NCI-H526 (cell line): ENCODE measurements at places on chromosomes 4 and X.

DNA sequence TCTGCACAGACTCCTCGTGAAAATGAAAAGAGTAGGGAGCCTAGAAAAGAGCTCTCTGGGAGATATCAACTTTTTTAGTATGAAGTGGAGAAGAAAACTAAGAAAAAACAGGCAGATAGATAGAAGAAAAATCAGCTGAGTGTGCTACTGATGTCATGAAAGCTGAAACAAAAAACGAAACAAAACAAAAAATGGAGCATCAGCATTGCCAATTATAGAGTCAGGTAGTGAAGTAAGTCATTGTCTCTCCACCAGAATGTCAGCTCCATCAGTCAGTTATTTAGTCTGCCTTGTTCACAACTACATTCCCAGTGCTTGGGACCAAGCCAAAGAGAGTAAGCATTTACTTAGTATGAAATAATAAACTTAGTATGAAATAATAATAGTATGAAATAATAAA lies 595.1 kb downstream of the STPG2 start:
- DNase-seq, result no peak

DNA sequence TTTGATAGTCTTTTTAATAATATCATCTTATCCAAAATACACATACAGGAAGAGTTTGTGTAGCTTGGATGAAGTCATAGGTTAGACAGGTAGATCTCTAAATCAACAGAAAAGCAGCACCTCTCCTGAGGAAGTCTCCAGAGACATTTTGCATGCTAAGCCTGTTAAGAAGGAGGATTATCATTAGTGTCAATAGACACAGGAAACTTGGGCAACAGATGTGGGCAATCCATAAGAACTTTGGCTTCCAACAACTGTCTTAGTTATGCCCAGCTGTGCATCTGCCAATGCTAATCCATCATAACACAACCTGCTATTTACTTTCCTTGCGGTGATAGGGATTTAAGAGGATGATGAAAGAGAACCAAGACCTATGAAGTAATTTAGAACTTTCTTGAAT lies 1052.6 kb downstream of the RPA4 start:
- no peak for DNase-seq

GRCh38 chr4:119647558-119647957 lies 19.0 kb upstream of the PDE5A start:
- no peak for DNase-seq

DNA sequence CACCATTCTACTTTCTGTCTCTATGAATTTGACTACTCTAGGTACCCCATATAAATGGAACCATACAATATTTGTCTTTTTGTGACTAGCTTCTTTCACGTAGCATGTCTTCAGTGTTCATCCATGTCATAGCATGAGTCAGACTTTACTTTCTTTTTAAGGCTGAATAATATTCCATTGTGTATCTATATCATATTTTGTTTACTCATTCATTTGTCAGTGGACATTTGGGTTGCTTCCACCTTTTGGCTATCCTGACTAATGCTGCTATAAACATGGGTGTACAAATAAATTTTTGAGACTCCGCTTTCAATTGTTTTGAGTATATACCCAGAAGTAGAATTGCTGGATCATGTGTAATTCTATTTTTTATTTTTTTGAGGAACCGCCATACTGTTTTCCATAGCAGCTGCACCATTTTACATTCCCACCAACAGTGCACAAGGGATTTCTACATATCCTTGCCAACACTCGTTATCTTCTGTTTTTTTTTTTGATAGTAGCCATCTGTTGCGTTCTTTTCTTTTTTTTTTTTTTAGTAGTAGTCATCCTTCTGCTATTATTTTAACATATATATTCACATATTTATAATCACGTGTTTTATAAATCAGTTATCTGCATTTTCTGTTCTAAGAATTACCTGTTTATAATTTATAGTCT lies 158.0 kb upstream of the MED14 start:
- no peak for DNase-seq

- DNase-seq, result no peak
These were observed 39.0 kb downstream of the TBC1D19 start for GRCh38 chr4:26622913-26623312.

DNA sequence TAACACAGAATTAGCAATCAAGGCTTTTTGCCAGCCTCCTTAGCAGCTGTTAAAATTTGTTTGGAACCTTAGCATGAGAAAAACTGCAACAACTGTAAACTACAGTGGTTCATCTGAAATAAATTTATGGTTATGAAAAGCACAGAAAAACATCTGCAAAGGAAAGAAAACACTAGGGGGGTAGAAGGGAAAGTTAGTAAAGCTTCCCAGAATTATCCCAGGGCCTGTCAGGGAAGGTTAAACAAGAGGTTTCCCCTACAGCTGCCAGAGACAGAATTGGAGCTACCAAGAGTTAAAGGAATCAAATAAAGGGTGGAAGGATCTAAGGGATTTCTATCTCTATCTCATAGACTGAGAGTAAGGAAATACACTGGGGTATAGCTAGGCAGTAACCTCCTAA lies 234.7 kb upstream of the DIAPH2 start:
- no peak for DNase-seq

GRCh38 chr4:176339936-176340761 lies 20.4 kb downstream of the SPCS3 start:
- no peak for DNase-seq

- DNase-seq, result no peak
These were observed 804 bp upstream of the GC start for GRCh38 chr4:71784569-71785197.

GRCh38 chrX:38513112-38513742 lies 48.1 kb upstream of the TSPAN7 start:
- no peak for DNase-seq

DNA sequence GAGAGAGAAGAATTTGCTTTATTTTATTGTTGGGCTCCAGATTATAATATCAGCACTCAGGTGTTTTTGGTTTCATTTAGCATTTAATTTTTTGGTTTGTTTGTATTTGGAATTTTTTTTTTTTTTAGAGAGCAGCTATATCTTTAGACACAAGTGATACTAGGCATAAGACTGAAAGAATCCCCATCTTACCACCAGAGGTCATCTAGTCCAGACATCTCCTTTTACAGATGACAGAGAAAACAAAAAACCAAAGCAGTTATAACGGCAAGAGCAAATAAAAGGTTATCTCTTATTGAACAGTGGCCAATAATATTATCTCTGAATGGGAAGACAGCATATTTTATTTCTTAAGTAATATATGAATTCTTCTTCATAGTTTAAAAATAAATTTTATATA lies 22.8 kb downstream of the USP38 start:
- no peak for DNase-seq

- no peak for DNase-seq
These were observed 90.5 kb downstream of the STOX2 start for GRCh38 chr4:183995570-183995969.

DNA sequence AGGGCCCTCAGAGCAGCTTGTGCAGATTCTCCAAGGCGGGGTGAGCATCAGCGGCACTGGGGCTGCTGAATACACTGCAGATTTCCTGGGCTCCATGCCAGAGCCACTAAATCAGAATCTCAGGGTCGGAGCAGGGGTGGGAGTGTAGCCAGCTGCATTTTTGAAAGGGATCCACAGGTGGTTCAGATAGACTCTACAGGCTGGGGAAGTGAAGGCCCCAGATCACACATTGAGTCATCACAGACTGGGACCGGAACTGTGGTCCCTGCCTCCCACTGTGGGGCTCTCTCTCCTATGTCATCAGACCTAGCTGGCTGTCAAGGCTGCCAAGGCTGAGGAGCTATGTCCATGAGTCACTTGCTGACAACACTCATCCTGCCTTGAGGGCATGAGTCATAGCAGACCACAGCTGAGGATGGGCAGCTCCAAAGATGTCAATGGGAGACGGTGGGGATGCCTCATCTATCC lies 162.3 kb upstream of the MAMLD1 start:
- no peak for DNase-seq

GRCh38 chrX:39205467-39205866 lies 404.2 kb downstream of the MID1IP1 start:
- no peak for DNase-seq

DNA sequence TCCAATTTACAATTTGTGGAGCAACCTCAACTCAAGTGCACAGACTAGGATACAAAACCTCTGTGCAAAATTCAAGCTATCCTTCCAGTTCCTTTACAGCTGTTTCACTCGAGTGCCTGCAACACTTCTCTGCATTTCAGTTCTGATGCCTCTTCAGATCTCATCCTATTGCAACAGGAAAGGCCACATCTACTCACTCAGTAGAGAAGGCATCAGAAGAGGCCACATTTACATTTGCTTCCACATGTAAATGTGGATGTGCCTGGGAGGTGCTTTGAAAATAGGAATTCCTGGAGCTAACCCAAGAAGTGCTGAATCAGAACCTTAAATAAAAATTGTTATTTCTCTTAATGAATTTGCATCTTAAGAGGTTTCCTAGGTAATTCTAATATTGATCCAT lies 45.8 kb upstream of the SERTM2 start:
- no peak for DNase-seq

DNA sequence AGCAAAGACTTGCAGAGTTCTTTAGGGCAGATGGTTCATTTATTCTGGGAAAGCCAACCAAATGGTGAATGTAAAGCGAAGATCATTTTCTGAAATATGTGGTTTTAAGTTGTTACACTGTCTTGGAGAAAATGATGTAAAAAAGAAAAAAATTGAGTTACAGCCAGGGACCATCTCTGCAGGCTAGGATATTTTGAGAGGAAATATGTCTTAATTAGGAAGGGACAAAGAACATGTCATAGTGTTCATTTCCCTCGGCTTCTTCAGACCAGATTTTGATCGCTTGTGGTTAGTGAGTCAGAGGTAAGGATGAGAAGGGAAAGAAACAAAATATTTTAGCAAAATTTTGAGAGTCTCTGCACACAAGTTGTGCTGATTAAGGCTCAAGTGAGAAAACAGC lies 59.0 kb upstream of the C1QTNF7 start:
- DNase-seq, result no peak

GRCh38 chr4:132893787-132894186 lies 255.3 kb upstream of the PCDH10 start:
- DNase-seq, result no peak

DNA sequence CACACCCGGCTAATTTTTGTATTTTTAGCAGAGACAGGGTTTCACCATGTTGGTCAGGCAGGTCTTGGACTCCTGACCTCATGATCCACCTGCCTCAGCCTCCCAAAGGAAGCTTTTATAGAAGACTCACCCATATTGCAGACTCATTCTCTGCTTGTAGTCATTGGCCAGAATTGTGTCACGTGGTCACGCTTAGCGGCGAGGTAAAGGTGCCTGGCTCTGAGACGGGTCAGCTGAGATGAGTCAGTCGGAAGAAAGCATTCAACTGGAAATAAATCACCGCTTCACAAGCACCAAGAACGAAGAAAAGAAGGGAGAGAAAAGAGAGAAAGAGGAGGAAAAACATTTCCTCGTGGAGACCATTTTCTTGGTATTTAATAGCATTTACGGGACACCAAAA lies 218.8 kb upstream of the NOCT start:
- no peak for DNase-seq

DNA sequence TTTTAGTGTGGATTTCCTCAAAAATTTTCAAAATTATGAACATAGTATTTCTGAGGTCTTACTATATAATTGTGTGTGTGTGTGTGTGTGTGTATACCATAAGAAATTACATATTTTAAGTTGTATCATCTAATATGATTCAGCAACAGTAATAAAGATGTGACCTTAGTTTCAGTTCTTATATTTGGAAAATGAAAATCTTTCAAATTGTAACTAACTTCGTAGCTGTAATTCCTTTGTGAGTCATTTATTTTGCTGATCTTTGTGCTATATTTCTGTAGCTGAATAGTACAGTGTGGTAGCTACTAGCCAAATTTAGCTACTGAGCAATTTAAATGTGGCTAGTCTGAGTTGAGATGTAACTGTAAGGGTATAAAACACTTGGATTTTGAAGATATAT lies 116.4 kb downstream of the RAP1GDS1 start:
- no peak for DNase-seq

DNA sequence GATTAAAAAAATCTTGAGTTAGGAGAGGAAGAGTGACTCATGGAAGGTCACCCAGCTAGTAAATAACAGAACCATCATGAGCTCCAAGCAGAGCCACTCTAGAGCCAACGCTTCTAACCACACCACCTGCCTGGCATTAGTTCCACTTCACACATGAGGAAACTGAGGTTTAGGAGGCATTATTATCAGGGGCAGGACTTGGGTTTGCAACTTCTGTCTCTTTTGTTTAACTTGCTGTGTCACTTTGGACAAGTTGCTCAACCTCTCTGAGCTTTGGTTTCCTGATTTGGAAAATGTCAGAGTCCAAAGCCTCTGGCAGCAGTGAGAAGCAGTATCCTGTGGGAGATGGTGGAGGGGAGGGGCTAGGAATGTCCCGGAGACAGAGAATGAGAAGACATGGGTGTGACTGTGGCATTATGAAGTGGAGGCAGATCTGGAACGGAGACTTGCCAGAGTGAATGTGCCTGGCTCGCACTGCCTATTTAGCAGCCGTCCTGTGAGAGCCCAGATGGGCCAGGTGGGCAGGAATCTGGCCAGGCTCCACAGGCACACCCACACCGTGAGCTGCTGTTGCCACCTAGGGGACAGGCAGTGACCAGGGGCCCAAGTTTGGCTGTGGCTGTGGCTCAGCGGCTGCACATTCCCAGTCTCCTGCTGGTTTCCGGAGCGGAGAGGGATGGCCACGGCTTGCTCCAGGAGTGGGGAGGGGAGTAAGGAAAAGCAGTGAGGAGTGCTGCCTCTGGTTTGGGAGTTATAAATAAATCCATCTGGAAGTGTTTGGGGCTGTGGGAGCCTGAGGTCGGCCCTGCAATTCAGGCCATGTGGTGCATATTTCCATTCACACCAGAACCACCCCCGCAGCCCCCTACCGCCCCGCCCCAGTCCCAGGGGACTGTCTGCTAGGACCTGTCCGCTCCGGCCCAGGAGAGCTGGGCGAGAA lies 93.4 kb downstream of the NHSL2 start:
- no peak for DNase-seq

DNA sequence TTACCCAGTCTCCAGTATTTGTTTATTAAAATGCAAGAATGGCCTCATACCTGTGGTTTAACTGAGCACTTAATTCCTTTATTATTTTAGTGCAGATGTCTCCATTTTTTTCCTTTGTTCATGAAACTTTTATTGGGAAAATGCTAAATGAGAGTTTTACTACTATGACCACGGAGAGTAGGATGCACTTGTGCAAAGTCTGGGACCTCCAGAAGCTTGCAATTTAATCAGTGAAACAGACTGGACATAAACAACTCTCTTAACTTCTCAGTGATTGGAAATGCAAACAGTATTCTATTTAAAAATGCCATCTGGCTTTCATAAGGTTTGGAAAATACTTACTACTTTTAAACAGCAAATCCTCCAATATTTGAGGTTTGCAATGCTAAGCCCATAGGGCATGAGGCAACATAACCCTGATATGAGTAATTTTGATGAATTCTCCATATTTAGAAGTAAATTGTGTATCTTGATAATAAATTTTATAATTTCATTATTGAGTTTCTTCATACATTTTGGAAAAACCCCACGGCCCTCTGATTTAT lies 718.7 kb upstream of the MAGEB2 start:
- DNase-seq, result no peak

- DNase-seq, result no peak
These were observed 44.9 kb upstream of the NDST4 start for GRCh38 chr4:115158296-115158695.

DNA sequence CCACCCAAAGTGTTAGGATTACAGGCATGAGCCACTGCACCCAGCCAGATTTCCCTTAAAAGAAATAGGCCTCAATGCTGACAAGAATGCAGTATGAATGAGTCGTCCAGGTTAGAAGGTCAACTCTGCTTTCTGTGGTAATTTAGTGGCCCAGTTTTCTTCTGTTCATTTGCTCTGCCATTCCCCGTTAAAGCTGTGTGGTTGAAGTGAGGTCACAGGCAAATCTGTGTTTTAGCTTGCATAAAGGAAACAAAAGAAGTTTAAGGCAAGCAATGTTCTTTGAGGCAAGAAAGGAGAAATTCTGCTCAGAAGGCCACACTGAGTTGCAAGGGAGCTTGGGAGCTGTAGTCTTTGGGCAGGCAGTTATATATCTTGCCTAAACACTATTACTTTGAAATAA lies 176.8 kb downstream of the LARP7 start:
- DNase-seq, result no peak
